ENCODE measurements at places on chromosomes 11 and 22. TPM values are rescaled to one million over a fixed set of nuclear protein-coding genes. Genes with fewer than 3 reads are reported as not detected.
A peak's percentile ranks its signal among the peaks of the same experiment; 100 is the strongest.

Gene CEP126
- 8.5 TPM for total RNA-seq

Gene UQCC3
- 4.0 TPM for total RNA-seq

Gene CSF2RB
- total RNA-seq, result 3.8 TPM

Gene PATE2
- not detected for total RNA-seq

Gene TRIM48
- not detected for total RNA-seq

Gene APOBEC3C
- 144 TPM for total RNA-seq

Gene PYGM
- 6.1 TPM for total RNA-seq

Gene OR6T1
- total RNA-seq, result not detected

DNA sequence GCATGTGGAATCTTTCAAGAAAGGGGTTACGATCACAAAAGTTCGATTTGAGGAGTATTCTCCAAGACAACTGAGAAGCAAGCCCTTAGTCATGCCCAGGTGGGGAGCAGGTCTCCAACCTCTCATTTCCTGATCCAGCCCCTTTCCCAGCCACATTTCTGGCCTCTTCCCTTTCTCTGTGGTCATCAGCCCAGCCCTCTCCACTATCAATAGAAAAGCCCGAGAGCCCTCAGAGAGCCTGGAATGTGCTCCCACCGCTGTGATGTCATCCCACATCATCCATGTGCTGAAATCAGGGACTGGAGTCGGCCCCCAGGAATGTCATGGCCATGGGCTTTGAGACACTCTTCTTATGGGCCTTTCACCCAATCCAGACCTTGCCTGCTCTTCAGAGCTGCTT lies 62.6 kb downstream of the KCNJ1 start:
- H3K27me3 ChIP-seq, result no peaks in the 10 kb centered on the region
- H3K27ac ChIP-seq, result no peak overlapping the region
- peaks cover 31% of the 10 kb centered on the region for H3K4me1 ChIP-seq

DNA sequence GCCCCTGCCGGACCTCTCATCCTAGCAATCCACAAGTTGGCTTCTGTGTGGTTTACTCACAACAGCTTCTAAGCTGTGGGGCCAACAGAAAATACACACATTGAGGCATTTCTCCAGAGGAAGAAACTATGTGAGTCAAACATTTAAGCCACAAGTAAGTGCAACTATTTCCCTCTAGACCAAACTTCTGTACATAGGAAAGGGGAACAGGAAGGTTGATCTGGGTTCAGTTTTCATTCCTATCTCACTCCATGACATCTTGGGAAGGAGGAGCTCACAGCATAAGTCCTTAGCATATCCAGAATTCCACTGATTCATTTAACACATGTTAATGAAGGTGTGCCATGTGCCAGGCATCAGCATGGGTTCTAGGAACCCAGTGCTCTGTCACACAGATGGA lies 72.8 kb upstream of the PICALM start:
- peak overlapping the region; percentile 84 for H3K27ac ChIP-seq
- H3K36me3 ChIP-seq, result no peaks in the 10 kb centered on the region
- peaks cover 79% of the 10 kb centered on the region for H3K4me1 ChIP-seq

DNA sequence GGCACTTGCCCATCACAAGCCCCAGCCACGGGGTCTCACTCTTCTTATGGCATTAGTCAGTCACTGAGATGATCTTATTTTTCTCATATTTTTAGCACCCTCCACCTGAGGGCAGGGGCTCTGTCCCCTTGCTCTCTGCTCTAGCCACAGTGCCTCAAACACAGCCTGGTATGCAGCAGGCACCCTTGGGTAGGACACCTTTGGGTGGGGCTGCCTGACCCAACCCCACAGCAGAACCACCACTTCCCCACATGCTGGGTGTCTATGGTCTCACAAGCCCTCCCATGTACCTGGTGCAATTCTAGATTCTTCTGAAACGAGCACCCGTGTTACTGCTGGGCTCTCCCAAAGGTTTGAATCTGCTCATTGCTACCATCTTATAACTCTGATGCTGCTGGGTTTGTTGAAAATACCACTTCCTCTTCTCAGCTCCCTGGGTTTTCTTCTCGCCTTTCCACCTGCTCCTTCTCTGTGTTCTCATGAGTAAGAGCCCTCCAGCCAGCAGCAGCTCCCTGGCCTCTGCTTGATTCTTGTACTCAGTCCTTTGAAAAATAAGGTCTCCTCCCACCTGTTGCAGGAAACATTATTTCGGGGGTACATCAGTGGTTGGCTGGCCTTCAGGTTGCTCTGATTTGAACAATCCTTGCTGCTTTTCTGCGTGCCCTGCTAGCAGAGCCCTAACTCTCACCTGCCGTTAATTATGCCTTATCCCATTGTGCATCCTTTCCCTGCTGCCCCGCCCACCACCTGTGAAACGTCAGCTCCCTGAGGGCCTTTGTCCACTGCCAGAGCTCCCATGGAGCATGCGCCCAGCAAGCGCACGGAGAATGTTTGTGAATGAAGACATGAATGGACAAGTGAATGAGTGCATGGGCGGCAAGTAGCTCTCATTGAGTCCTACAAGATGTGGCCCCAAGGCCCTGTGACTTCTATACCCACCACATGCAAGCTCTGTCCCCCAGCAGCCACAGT lies 1181.6 kb downstream of the TBC1D22A start:
- peaks cover 15% of the 10 kb centered on the region for H3K4me1 ChIP-seq
- H3K36me3 ChIP-seq, result no peaks in the 10 kb centered on the region
- no peaks in the 10 kb centered on the region for H3K27me3 ChIP-seq
- no peak overlapping the region for H3K27ac ChIP-seq
- no peak for DNase-seq

DNA sequence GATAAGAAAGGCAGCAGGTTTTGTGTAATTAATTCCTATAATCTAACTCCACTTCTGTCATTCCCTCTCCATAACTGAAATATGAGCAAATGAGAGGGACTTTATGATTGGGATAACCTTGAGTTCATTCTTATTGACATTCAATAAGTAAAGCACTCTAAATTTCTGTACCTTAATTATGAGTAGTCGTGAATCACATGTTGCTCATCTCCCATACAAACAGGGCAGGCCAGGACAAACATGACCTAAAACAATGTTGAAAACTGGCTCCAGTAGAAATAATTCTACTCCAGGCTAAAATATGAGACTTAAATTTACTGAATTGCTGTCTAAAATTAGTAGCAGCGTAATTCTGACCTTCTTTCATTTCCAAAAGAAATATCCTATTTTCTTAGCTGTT lies 505.4 kb downstream of the NELL1 start:
- DNase-seq, result no peak
- H3K4me3 ChIP-seq, result no peak overlapping the region
- H3K27me3 ChIP-seq, result no peaks in the 10 kb centered on the region
- no peaks in the 10 kb centered on the region for H3K4me1 ChIP-seq
- H3K27ac ChIP-seq, result no peak overlapping the region

DNA sequence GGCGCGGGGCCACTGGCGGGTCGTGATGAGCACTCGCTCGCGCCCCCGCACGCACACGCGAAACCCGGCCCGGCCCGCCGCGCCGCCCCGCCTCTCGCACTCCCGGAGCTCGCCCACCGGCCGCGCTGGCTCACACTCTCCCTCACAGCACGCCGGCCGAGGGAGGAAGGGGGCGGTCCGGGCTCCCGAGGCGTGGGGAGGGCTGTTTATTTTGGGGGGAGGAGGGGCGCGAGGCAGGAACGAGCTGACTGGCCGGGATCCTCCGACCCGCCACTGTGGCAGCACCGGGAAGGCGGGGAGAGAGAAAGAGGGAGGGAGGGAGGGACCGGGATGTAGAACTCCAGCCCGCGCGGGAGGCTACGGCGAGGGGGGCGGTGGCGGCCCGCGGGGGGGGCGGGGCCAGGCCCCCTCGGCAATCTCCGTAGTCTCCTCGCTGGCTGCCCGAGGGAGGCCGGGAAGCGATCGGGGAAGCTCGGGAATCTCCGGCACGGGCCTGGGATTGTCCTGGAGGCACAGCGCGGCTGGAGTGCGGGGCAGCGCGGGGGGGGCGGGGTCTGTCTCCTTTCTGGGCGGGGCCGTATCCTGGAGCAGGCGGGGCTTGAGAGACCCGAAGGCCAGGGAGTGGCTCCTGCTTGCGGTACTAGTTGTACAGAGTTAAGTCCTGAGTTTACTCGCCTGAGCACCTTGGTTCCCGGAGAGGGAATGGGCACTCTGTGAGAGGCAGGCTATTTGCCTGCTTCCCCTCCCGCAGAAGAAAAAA lies at the start of gene RBFOX2:
Gene RBFOX2, minus strand, starts transcription at position 179 of the 760 bp plus-strand sequence. CDS start 399 bp downstream, outside the sequence.
- no peak within 1 kb of the TSS for H3K27ac ChIP-seq
- peaks cover 5% of the 10 kb centered on the region for H3K27me3 ChIP-seq
- peak; percentile 45 for DNase-seq
- no peaks in the 10 kb centered on the region for H3K36me3 ChIP-seq
- H3K4me1 ChIP-seq, result peaks cover 9% of the 10 kb centered on the region
- H3K4me3 ChIP-seq, result peak within 1 kb of the TSS; percentile 35

DNA sequence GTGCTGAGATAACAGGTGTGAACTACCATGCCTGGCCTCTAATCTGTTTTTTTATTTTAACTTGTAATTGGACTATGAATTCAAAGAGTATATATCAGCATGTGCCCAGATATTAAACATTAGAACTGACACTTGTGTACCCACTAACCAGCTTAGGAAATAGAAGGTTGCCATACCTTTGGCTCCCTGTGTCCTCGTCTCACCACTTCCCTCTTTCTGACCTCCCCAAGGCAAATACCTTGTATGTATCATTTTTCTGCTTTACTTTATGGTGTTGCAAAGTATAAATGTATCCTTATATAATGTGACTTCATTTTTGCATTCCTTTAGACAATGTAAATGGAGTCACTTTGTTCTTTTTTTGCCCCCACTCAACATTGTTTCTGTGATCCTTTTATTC lies 9.1 kb downstream of the PPP6R3 start:
- H3K36me3 ChIP-seq, result no peaks in the 10 kb centered on the region
- no peaks in the 10 kb centered on the region for H3K27me3 ChIP-seq
- H3K27ac ChIP-seq, result no peak overlapping the region
- DNase-seq, result no peak
- H3K4me1 ChIP-seq, result peaks cover 58% of the 10 kb centered on the region
- H3K4me3 ChIP-seq, result no peak overlapping the region

GRCh38 chr11:44004452-44005062 lies 43.2 kb upstream of the ACCSL start:
- no peaks in the 10 kb centered on the region for H3K27me3 ChIP-seq
- no peak overlapping the region for H3K4me3 ChIP-seq
- no peak overlapping the region for H3K27ac ChIP-seq
- DNase-seq, result no peak
- no peaks in the 10 kb centered on the region for H3K4me1 ChIP-seq

- H3K27me3 ChIP-seq, result no peaks in the 10 kb centered on the region
- H3K27ac ChIP-seq, result no peak overlapping the region
- peaks cover 45% of the 10 kb centered on the region for H3K4me1 ChIP-seq
- no peak overlapping the region for H3K4me3 ChIP-seq
Measured at GRCh38 chr11:64343767-64344559, 4.0 kb downstream of the CCDC88B start.

DNA sequence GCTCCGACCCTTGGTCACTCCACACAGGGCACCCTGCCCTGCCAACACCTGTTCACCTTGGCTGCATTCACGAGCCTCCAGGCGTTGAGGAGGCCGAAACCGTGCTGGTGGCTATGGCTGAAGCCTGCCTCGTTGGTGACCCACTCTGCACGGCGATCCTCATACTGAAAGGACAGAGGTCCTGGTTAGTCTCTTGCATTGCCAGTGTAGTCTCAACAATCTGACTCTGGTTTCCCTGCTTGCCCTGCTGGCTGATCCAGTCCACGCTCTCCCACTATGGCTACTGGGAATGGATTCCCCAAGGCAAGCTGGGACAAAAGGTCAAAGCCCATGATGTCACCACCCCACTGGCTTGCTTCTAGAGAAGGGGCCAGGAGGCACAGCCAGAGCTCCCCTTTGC lies 12.9 kb downstream of the PCSK7 start:
- H3K4me1 ChIP-seq, result no peaks in the 10 kb centered on the region
- H3K27me3 ChIP-seq, result no peaks in the 10 kb centered on the region
- DNase-seq, result no peak
- H3K4me3 ChIP-seq, result no peak overlapping the region

DNA sequence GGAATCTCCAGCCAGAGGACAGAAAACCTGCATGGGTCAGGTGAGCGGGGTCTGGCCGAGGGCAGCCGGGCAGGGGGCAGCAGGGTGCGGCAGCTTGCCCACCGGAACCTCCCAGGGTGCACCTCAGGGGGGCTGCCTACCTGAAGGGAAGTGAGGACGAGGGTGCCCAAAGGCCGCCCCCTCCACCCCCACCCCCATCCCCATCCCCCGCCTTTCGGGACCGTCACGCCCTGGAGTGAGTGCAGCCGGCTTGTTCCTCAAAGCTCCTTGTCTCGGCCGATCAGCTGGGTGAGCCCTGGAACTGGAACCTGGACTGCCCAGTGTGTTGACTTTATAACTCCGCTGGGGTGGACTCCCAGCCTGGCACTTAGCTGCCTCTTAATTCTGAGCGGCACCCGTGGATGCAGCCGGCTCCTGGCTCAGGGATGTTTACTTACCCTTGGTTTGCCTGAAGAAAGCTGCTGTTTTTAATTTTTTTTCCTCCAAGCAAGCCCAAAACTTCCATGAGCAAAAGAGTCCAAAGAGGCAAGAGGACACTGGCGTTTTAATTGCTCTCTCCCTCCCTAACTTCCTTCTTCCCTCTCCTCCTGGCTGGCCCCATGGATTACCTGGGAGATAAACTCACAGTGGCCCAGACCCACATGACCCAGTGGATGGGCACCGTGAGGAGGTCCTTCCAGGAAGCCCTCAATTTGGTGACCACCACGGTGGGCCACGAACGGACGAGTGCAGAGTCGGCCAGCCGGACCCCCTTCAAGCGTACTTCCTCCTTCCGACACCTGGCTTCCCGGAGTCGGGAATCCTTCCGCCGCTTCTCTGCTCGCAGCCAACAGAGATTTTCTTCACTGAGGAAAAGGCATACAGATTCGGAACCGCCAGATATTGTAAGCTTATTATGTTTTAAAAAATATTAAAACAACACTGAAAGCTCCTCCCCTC lies 87.8 kb upstream of the CRYBB3 start:
- peak overlapping the region; percentile 44 for H3K4me3 ChIP-seq
- H3K4me1 ChIP-seq, result peaks cover 18% of the 10 kb centered on the region

DNA sequence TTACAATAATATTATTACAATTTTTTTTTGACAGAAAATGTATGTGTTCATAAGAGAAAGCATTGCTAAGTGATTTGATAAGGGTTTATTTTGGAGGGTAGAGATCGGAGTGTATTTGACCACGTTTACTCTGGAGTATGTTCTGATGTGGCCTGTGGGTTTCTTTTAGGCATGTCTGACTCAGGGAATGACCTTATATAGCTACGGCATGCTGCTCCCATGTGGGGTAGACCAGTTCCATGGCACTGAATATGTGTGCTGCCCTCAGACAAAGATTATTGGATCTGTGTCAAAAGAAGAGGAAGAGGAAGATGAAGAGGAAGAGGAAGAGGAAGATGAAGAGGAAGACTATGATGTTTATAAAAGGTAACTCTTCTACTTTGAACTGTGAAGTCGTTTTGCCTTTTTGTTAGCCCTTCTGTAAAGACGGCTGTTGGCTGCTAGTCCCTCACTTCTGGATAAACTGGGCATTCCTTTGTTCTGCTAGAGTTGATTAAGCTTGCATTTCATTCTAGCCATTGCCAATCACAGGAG lies 38.1 kb upstream of the ST14 start:
- peaks cover 27% of the 10 kb centered on the region for H3K4me1 ChIP-seq
- no peak overlapping the region for H3K4me3 ChIP-seq
- H3K36me3 ChIP-seq, result peaks cover 23% of the 10 kb centered on the region
- no peak for DNase-seq
- no peak overlapping the region for H3K27ac ChIP-seq

Data from natural killer cell (primary cell).